ENCODE measurements at places on chromosomes 2 and 18. TPM values are rescaled to one million over a fixed set of nuclear protein-coding genes. Genes with fewer than 3 reads are reported as not detected.
A peak's percentile ranks its signal among the peaks of the same experiment; 100 is the strongest.

DNA sequence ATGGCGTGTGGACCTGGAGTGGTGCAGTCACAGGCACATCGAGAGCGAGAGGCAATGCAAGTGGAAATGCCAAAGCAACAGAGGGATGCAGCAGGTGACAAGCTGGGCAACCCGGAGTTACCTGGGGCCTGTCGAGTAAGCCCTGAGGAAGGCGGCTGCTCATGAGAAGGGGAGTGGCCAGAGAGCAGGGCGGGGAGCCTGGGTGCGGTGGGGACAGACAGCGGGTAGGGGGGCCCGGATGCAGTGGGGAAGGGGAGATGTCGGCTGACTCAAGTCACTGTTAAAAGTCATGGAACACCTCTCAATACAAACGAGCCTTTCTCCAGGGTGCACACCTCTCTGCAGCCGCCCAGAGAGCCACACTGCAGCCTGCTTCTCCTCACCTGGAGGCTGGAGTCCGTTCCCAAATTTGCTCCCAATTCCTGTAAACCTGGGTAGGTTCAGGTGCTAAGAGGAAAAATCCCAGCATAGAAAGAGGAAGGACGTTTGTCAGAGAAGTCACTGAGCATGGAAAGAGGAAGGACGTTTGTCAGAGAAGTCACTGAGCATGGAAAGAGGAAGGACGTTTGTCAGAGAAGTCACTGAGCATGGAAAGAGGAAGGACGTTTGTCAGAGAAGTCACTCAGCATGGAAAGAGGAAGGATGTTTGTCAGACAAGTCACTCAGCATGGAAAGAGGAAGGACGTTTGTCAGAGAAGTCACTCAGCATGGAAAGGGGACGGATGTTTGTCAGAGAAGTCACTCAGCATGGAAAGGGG lies 71.7 kb upstream of the TWIST2 start:
- no peak for ATAC-seq

Gene KLHL14
- 0.16 TPM for total RNA-seq

Gene COL5A2
- 6.3 TPM for total RNA-seq

GRCh38 chr2:160109939-160110673 lies 47.7 kb upstream of the PLA2R1 start:
- peak; percentile 85 for ATAC-seq

Gene FAP
- 1.3 TPM for total RNA-seq

DNA sequence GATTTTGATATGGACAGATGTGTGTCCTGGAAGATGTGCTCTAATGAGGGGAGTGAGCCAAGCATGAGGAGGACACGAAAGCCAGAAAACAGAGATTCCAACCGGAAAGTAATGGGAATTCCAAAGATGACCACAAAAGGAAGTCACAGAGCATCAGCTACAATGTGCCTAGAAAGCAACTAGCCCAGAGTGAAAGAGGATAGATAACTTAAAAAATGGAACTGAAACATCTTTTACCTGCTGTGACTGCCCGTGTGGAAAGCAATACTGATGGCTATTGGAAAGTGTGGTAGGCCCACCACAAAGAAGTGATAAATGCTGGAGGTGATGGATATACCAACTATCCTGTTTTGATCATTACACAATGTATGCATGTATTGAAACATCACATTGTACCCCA lies 21.6 kb downstream of the DNMT3A start:
- ATAC-seq = no peak

Gene EFR3B
- total RNA-seq = 0.48 TPM

- peak; percentile 54 for ATAC-seq
Measured at GRCh38 chr2:109260886-109261700, 132.1 kb downstream of the SH3RF3 start.

- ATAC-seq = no peak
Measured at GRCh38 chr2:233409286-233409991, 55.1 kb downstream of the DGKD start.

- peak; percentile 11 for ATAC-seq
Measured at GRCh38 chr2:98155716-98156115, 68.7 kb downstream of the VWA3B start.

GRCh38 chr2:26757873-26758789 lies 6.0 kb upstream of the SLC35F6 start:
- peak; percentile 74 for ATAC-seq

DNA sequence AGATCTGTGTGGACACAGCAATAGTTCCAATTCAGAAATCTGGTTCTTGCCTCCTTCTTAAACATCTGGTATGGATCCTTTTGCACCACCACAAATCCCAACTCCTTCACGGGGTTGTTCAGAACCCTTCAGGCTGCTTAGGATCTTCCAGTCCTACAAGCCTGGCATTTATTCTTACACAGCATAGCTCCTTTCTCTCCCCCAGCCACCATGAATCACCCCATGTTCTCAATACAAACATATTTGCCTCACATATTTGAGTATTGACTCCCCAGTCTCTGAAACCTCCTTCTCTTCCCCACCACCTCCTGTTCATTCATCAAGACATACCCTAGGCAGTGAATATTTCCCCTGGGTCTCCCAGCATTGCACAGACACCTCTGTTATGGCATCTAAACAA lies 155.2 kb downstream of the ALK start:
- ATAC-seq = no peak

- ATAC-seq = no peak
Measured at GRCh38 chr18:34807106-34807796, 97.2 kb downstream of the DTNA start.

DNA sequence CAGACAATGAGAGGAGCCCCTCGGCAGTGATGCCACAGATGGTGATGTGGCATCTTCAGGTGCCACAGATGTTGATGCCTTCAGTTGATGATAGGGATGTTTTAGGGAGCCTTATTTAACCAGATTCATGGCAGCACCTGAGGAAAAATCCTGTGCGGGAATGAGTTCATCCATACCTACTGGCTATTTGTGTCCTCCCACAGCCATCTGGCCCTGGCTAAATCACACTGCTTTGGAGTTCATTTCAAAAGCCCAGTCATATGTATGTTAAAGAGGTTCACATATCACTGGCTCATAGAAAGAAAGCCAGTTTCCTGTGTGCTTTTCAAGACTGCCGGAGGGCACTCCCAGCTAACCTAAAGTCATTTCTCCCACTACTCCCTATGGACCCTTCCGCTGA lies 131.3 kb downstream of the MCFD2 start:
- no peak for ATAC-seq

DNA sequence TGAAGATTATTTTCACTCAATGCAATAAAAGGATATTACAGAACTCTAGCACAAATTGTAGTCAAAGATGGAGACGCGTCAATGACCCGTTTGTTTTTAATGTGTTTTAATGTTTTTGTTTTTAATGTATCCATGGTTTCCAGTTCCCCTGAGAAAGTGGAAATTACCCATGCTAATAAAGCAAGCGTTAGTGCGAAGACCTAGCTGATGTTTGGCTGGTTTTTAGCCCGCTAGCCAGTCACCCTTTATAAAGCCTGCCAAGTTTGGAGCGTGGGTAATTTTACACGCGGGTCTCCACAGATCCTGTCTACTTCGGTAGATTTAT lies 430 bp upstream of the CHMP1B start:
- peak; percentile 3 for ATAC-seq

Gene MAP3K19
- not detected for total RNA-seq

Gene BCS1L
- total RNA-seq = 43.9 TPM

Gene HOXD12
- not detected for total RNA-seq

Gene KCNE4
- total RNA-seq = 0.12 TPM

Gene ATG9A
- 29.9 TPM for total RNA-seq

Gene ITGB6
- 24.2 TPM for total RNA-seq

DNA sequence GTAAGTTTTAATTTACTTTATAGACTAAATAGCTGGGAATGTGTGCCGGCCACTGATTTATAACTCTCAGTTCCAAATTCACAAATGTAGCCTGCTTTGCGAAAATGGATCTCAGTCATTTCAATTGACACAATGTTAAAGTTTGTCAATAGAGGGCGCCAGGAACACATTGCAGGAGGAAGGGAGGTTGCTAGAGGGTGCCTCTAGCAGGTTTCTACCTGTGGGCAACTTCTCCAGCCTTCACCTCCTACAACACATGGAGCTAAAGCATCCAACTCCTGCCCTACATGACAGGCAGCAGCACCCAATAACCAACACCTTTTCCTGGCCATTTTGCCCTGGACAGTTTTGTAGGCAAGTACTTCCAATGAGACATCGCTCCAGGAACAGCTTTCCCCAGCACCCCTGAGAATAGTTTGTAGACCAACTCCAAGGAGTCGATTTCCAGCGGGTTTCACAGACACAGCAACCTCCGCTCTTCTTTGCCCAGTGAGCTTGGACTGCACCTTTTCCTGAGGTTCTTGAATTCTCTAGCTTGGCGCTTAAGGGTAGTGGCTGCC lies 784.8 kb upstream of the CDH2 start:
- ATAC-seq = no peak

- ATAC-seq = no peak
Measured at GRCh38 chr2:239951825-239952224, 73.3 kb downstream of the NDUFA10 start.

DNA sequence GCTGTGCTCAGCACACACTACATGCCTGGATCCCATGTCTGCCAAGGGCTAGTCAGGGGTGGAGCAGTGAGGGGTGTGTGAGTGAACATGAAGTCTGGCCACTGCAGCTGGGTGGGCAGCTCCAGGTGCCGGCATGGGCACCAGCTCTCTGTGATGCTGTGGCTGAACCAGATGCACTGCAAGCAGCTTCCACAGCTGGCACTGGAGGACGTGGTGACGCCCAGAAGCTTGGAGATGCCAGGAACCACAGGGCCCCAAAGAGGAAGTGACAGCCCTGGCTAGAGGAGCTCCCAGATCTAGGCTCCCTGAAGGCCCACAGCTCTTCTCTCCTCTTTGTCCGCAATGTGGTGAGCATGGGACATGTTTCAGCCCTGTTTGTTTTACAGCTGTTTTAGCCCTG lies 776.3 kb upstream of the POU3F3 start:
- no peak for ATAC-seq

Gene CFC1
- total RNA-seq = not detected

Measured in esophagus mucosa (tissue), 1 donor.